ENCODE measurements at places on chromosomes 5 and 9.

GRCh38 chr5:112668016-112668415 lies 69.7 kb upstream of the APC start:
- no peak for DNase-seq

GRCh38 chr5:143564417-143564816 lies 160.9 kb upstream of the NR3C1 start:
- no peak for DNase-seq

DNA sequence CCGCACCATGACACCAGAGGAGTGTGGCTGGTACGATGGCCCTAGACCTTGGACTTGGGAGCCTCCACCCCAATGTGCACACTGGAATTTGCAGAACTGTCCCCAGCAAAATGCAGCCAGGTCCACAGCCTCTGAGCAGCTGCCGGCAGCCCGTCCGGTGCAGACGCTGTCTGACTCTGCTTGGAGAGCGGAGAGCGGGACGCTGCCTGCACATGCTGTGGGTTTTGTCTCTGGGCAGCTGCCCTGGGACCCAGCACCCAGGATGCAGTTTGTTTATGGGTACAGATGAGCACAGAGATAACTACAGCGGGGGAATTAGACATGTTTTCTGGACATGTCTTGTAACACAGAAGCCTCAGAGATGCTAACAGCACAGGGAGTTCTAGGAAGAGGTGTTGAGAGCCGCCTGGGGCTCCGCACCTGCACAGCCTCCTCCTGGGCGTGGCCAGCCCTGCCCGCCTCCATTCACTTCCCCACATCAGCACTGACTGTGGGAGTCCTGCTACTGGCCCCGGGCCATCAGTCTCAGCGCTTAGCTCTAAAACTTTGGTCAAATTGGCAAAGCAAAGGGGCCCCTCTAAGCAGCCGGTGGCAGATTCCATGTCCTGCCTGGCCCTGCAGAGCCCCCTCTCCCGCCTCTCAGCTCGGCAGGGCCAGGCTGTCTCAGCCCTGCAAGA lies 159.6 kb downstream of the IRX2 start:
- no peak for DNase-seq

GRCh38 chr9:27654629-27655285 lies 81.5 kb upstream of the C9orf72 start:
- no peak for DNase-seq

DNA sequence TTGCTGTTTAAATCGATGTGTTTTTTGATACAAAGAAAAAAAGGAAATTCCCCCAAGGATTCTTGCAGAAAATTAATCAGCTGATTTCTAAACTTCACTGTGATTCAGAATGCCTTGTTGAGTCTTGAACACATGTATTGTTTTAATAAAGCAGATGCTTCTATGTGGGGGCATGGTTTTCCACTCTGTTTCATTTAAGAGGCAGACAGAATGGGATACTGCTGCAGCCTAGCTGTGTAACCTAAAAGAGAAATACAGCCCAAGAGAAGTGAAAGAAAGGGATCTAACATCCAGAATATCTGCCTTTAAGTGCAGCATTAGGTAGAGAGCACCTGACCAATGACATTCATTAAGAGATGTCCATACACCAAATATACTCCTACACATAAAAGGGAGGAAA lies 365.1 kb upstream of the CCNH start:
- DNase-seq: no peak

DNA sequence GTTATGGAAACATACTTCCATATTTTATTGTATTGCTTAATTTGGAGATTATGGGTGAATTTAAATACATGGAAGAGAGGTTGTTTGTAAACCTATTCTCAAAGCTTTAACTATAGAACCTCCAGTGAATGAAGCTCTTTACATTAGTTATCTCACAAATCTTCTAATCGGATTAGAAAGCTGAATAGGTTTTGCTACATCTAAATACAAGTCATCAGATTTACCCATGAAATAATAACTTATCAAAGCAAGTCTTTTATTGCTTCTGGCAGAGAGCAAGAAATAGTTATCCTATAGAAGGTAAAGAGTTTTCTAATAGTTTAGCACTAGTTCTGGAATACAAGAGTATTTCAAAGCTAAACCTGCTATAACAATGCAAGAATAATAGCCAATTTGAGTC lies 104.4 kb upstream of the SREK1 start:
- DNase-seq: no peak

DNA sequence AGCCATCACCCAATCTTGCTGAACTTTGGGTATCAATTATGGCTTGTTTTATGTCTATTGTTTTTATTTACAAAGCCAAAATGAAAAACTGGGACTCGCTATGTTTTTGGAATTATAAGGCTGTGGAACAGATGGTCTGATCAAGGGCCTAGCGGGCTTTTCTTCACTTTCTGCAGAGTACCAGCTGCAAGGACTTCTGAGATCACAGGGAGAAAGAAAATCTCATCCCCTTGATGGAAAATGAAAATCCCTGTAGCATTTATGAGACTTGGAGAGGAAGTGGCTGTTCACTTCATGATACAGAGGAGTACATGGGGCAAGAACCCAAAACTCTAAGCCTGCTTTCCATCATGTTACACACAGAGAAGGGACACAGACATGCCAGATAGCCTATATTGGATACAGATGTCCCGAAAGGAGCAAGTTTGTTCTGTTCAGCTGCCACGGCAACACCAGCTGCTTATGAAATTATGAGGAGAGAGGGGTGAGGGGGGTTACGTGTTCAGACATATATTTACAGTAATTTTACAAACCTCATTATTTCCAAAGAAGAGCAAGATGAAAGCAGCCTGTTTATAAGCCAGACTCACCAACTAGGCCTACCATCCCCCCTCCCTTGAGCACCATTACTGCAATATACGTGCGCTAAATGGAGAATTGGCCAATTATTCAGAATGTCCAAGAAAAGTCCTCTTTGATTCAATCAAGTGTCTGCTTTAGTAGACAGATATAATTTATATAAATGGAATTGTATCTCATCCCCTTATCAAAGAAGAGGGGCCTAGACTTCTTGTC lies 220.0 kb downstream of the MARCHF11 start:
- no peak for DNase-seq

DNA sequence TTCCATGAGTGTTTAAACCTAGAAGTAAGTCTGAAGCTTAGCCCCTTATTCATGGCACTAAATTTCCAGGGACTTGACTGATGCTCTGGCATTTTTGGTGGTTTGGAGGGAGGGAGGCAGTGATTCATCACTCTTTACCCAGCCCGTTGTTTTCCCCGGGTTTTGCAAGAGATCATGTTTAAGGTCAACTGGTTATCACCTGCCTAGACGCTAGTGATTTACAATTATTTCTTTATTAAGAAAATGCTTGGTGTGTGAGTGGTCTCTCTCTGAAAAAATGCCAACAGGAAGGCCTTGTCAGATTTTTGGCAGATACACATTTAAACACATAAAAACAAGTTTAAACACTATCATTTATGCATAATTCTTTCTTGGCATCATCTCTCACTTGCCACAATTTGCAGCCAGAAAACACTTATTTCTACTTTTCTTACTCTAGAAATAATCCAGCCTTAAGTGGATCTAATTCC lies 737.9 kb upstream of the ZNF608 start:
- DNase-seq: no peak

DNA sequence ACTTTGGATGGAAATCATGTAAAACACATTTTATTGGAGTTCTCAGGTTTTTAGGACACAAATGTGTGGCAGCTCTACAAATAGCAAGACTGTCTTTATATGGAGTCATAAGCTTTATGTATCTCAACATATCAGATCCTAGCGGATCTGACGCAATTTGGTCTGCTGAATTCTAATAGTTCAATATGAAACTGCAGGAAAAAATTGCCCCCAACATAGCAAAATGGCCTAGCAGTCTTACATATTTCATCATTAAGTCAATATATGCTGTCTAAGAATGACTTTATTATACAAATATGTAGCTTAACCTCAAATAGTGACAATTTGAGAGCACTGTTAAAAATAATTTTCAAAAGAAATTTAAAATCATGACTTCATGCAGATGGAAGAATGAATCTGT lies 244.3 kb downstream of the TAF11L14 start:
- no peak for DNase-seq

- no peak for DNase-seq
Measured at GRCh38 chr9:79664375-79664831, 92.6 kb downstream of the TLE4 start.

- DNase-seq: no peak
Measured at GRCh38 chr5:84494453-84494852, 109.8 kb upstream of the EDIL3 start.

DNA sequence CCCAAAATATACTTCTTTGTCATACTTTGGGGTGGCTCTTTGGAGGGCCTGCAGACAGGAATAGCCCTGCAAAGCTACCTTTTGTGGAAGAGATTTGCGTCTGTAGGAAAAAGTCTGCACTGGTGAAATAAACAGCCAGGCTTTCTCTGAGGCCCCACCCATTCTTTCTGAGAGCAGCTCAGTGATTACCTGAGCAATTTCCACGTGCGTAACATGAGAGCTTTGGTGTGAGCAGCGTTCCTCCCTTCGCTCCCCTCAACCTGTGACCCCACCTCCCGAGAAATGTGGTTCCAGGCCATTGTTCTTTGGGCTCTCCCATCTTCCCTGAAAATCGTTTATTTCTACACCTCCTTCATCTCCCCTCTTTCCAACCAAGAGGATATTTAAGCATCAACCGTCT lies 23.8 kb upstream of the FBP1 start:
- DNase-seq: no peak

- no peak for DNase-seq
Measured at GRCh38 chr5:30850866-30851265, 342.6 kb upstream of the CDH6 start.

DNA sequence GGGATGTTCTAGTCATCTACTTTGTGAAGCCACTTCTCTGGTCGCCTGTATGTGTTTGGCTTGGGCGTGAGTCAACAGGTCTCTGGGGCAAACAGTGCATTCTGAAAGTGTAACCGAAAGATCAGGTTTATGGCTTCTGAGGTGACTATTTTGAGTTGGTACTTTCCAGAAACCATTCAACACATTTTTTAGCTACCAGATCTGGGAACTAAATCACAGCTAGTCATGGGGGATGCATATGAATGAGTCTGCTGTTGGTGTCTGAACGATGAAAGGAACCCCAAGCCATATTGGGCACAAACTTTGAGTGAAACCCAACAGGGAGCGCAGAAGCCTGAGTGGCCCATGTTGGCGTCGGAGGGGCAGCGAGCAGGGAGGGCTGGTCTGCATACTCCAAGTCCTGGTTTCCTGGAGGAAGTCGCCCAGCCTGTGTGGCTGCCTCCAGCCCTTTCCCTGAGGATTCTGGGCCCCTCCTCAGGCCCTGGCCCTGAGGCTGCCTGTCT lies 35.3 kb downstream of the UBE2QL1 start:
- no peak for DNase-seq

Measured in NCI-H187 (cell line).